CD4-positive, alpha-beta T cell treated with Interleukin-15 for 4 hours (primary cell): ENCODE measurements at places on chromosomes 16 and 17.
A peak's percentile ranks its signal among the peaks of the same experiment; 100 is the strongest.

GRCh38 chr16:64304951-64305350, 816.9 kb downstream of the CDH11 start:
- no peak for DNase-seq

DNA sequence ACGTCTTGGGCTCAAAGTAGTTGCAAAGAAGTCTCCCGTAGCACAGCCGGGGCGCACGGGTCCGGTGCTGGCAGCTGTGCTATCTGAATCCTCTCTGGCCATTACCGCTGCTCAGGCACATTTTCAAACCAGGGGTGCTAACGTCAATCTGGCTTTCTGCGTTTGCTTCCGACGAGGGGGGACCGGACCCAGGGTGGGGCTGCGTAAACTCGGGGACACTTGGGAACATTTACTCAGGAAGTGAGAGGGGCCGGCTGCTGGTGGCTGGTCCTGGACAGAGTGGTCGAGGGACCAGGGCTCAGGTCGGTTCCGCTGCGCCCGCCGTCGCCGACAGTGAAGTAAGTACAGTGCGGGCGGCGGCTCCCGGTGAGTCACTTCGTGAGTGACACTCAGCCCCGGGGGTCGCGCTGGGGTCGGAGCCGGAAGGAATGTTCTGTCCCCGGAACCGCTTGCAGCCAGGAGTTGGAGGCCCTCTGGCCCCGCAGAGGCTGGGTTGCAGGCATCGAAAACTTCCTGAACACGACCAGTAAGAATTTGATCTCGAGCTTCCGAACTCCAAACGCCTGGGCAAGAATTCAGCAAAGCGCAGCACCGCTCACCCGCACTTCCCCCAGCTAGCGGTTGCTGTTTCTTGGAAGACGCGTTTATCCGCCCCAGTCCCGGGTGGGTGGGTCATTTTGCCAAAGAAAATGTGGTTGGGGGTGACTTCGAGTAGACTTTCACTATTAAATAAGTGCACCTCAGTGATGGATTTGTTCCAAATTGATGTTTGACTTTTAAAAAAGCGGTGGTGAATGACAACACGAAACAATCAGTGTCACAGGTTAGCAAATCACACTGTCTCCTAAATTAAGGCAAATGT, 1.4 kb upstream of the HS3ST3B1 start:
- no peak for DNase-seq

GRCh38 chr16:19499481-19499880, 22.4 kb downstream of the GDE1 start:
- no peak for DNase-seq

DNA sequence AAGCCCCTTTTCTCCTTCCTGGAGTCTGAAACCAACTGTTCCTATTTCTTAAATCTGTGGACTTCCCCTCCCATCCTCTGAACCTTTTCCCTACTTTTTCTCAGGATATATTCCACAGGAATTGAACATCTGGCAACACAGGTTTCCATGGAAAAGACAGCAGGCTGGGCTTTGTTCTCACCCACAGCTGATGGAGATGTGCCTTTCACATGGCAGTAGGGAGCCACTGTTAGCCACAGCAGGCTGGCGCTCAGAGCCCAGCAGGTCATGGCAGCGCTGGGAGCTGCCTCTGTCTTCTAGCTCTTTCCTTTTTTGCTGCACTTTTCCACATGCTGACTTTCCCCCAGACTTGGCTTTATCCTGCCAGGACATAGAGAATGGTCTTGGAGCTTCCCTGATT, 116.4 kb upstream of the NLRP1 start:
- DNase-seq: no peak

- DNase-seq: peak; percentile 90
Observed at GRCh38 chr17:28661635-28662526, at the start of the genes SDF2 and SUPT6H. TSS of gene SDF2 (minus strand) at chr17:28661906. CDS start at chr17:28661876, 30 bp downstream. TSS of gene SUPT6H (plus strand) at chr17:28662205. CDS start at chr17:28673402, 11,197 bp downstream.

DNA sequence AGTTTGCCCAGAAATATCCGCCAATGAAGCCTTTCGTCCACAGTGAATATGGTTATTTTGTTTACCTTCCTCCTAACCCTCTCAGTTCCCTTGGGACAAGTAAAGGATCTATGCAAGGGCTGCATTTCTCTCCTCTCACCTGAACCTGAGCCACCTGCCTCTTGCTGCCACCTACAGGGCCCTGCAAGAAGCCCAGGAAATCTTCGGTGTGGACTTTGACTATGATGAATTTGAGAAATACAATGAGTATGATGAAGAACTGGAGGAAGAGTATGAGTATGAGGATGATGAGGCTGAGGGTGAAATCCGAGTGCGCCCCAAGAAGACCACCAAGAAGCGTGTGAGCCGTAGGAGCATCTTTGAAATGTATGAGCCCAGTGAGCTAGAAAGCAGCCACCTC, 14.0 kb downstream of the SUPT6H start:
- no peak for DNase-seq

GRCh38 chr16:50627419-50627818, 53.7 kb downstream of the SNX20 start:
- peak; percentile 41 for DNase-seq
